ENCODE measurements at places on chromosomes 6 and 20.
A peak's percentile ranks its signal among the peaks of the same experiment; 100 is the strongest.

DNA sequence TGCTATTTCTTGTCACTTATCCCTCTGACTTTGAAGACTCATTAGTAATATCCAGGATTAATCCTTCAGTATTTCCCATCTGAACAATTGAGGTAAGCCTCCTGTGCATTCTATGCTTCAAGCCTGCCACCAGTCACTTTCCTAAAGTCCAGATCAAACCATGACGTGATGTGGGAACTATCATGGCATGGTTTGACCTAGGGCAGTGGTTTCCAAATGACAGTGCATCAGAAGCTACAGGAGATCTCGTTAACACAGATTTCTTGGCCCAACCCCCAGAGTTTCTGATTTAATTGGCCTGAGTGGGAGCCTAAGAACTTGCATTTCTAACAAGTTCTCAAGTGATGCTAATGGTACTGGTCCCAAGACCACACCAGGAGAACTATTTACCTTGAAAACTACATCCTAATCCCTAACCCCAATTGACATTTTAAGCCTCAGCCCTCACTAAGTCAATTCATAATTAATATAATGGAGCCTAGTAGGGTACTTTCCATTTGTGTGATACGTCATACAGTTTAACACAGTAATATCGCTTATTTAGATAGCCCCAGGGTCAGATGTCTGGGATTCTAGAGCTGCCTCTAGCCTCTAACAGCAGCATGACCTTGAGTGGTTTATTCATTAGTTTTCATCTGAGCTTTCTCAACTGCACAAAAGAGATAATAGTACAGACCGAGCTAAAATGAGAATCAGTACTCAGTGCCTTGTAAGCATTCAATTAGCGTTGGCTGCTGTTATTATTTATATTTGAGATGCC, 907.6 kb downstream of the TFAP2A start:
- DNase-seq = no peak

DNA sequence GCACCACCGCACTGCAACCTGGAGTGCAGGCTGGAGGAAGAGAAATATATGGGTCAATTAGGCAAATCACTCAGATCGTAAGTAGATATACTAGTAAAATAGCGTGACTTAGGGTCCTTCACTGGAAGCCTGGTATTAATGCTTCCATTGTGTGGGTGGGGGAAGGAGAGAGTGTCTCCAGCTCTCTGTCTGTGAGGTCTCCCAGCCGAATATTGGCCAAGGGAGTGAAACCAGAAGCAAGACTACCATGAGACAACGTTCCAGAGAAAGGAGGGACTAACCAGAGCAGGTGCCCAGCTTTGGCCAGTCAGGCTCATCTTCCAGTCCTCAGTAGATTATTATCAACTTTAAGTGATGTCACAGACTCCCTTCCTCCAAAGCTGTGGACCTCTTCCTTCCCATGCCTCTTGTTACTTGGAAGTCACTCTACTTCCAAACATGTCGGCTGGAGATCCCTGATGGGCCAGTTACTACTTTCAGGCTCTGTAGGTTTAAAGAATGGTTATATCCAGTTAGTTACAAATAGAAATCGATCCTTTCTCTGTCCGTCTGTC, 28.8 kb downstream of the MTHFD1L start:
- DNase-seq = no peak

- no peak for DNase-seq
These were observed 3.6 kb upstream of the PGBD1 start for GRCh38 chr6:28277746-28278145.

- no peak for DNase-seq
These were observed 260.6 kb downstream of the EYA4 start for GRCh38 chr6:133501675-133502270.

GRCh38 chr20:10429443-10429981, 4.5 kb downstream of the MKKS start:
- no peak for DNase-seq

- no peak for DNase-seq
These were observed 41.5 kb downstream of the SH3BGRL2 start for GRCh38 chr6:79672631-79673111.

DNA sequence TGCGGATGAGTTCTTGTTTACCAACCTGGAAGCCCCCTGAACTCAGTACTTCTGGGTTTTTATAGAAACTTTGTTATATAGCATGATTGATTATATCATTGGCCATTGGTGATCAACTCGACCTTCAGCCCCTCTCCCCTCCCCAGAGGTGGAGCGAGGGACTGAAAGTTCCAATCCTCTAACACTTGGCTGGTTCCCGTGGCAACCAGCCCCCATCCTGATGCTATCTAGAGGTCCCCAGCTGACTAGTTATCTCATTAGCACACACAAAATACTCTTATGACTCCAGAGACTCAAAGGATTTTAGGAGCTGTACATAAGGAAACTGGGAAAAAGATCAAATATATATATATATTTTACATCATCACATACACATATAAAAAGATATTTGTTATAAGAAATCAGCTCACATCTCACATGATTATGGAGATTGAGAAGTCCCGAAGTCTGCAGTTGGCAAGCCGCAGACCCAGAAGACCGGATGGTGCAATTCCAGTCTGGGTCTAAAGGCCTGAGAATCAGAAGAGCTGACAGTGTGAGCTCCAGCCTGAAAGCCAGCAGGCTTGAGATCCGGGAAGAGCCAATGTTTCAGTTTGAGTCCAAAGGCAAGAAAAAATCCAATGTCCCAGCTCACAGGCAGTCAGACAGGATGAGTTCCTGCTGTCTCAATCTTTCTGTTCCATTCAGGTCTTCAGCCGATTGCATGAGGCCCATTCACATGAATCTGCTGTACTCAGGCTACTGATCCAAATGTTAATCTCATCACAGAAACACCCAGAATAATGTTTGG, 179.3 kb upstream of the DTNBP1 start:
- no peak for DNase-seq

- DNase-seq = no peak
These were observed 136.1 kb downstream of the SLC24A3 start for GRCh38 chr20:19348582-19348981.

DNA sequence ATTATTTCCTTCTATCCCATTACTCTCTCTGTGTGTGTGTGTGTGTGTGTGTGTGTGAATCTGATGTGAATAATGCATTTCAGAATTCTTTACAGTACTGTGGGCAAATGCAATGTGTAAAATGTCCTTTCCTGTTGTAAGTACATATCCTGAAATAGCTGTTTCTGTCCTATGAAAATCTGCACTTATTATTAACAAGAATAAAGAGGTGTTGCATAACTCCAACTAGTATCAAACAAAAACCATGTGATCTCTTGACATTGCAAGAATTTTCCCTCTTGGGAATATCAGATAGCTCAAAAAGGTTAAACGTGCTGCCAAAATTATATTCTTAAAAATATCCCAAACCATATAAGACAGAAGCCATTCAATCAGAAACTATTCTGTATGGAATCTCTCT, 52.0 kb downstream of the LGSN start:
- no peak for DNase-seq

DNA sequence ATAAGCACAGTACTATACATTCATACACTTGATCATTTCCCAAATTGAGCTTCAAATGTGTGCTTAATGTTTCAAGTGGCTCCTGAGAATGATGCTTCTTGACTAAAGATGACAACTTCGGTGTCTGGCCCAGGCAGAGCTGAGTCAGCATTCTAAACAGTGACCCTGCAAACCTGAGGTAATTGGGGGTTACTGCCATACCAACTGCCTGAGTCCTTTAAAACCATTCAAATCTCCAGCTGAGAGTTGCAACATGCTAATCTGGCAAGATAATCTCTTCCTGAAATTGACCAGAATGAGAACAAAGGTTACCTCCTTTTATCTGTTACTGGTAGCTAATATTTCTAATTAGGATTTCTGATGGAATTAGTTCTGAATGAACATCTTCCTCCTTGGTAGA, 8.2 kb downstream of the BACH2 start:
- DNase-seq = no peak

GRCh38 chr6:105619971-105620741, 217.3 kb upstream of the PREP start:
- no peak for DNase-seq

- no peak for DNase-seq
These were observed 220.9 kb upstream of the MYLIP start for GRCh38 chr6:15907914-15908518.

- no peak for DNase-seq
These were observed 281.2 kb upstream of the SGK1 start for GRCh38 chr6:134599079-134599478.

GRCh38 chr6:117303323-117303722, 38.0 kb downstream of the VGLL2 start:
- no peak for DNase-seq

DNA sequence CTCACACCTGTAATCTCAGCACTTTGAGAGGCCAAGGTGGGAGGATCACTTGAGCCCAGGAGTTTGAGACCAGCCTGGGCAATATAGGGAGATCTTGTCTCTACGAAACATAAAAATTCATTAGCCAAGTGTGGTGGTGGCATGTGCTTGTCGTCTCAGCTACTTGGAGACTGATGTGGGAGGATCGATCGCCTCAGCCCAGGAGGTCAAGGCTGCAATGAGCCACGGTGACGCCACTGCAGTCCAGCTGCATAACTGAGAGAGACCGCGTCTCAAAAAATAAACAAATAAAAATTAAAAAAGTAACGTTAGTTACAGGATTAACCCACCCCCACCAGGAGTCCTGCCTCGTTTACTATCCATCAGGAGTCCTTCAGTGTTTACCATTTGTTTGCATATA, 345.1 kb downstream of the BTBD3 start:
- DNase-seq = no peak

DNA sequence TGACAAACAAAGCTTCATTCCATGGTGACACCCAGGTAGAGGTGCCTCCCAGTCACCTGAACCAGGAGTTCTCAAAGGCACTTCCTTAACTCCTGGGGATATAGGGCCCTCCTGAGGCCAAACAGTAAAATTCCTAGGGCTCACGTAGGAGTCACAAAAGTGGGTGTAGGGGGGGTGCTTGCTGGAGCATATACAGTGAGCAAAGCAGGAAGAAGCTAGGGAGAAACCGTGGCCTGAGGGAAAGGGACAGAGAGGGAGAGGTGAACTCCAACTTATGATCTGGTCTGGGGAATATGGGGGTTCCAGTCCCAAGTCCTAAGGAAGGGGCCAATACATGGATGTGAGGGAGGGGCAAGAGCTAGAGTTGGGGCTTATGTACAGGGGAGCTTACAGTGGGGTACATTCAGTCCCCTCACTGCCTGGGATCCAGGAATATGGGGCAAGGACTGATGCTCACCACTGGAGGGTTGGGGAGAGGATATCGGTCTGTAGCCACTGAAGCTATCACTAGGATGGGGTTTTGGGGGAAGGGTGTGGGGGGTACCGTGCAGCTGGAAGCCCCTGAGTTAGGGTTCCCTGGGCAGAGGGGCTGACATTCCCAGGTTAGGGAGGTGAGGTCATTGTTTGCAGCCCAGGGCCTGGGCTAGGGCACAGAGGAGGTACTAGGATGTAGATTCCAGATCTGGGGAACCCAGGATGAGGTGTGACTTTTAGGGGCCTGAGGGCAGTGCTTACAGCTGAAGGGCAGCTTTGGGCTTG, 950 bp downstream of the PEDS1 start:
- DNase-seq = peak; percentile 65

DNA sequence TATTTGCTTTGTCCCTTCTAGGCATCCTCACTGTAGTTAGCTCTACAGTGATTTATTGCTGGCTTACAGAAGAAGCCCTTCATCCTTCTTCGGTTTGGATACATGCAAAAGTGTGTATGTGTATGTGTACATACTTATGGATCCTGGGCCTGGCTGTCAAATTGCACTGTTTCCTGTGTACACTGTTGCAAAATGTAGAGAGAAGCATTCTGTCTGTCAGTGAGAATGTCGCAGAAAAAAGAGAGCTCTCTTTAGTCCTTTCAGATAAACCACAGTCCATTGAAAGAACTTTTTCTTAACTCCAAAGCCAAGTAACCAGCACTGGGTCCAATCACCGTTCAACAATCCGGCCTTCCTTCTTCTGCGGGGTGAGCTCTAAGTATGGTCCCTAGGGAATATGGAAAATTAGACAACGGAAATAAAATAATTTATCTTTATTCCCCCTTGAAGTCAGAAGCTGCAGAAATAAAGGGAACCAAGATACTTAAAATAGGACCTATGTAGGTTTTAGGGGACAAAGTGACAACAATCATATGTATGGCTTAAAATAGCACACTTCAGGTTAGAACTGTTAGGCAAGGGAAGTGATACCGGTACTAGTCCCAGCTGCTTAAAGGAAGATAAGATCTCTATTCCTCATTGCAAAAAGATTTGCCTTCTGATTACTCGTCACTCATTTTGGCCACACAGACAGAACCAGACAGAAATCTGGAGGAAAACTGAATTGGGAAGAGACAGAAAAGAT, 107.0 kb downstream of the CD83 start:
- peak; percentile 2 for DNase-seq

- no peak for DNase-seq
These were observed 699.5 kb upstream of the FLRT3 start for GRCh38 chr20:15036948-15037347.

GRCh38 chr6:33807606-33808005, 3.8 kb upstream of the MLN start:
- DNase-seq = no peak

- peak; percentile 60 for DNase-seq
These were observed 71.9 kb upstream of the SULF2 start for GRCh38 chr20:47857187-47857568.

DNA sequence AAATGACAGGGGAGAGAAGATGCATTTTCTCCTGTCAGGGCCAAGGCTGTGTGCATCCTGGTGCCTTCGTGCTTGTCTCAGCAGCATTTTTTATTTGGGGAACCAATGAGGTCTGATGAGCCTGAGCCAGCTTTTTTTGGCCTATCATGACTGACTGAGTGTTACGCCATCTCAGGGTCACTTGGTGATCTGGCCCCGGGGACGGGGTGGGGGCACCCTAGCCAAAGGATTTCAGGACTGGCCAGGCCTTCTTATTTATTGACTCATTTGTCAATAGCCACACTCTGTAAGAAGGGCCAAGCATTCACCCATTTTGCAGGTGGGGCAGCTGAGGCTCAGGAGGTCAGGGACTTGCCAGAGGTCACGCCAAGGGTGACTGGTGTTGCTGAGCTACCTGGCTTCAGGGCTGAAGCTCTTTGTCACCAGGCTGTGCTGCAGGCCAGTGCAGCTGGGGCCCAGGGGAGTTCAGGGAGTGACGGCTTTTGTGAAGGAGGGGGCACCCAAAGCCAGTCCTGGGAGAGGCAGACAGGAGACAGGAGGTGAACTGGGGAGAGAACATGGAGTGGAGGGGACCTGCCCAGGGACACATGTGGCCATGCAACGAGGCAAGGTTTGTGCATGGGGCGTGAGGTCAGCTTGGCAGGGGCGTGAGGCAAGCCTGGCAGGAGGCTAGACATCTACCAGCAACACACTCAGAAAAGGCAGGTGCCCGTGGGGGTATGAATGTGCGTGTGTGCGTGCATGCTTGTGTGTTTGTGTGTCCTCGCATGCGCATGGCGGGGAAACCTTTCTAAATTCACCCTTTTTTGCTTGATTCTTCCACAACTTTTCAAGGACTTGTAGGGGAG, 31.1 kb downstream of the VSTM2L start:
- no peak for DNase-seq

GRCh38 chr6:5246141-5247097, 14.3 kb downstream of the LYRM4 start:
- no peak for DNase-seq

- DNase-seq = peak; percentile 82
These were observed 64.3 kb downstream of the FNDC1 start for GRCh38 chr6:159233365-159234101.
